ENCODE measurements at places on chromosomes 5 and 9.

- no peak for DNase-seq
These were observed 320 bp downstream of the PCDHB1 start for GRCh38 chr5:141051521-141051866.

- DNase-seq: no peak
These were observed 167.9 kb downstream of the GLIS3 start for GRCh38 chr9:4131946-4132345.

DNA sequence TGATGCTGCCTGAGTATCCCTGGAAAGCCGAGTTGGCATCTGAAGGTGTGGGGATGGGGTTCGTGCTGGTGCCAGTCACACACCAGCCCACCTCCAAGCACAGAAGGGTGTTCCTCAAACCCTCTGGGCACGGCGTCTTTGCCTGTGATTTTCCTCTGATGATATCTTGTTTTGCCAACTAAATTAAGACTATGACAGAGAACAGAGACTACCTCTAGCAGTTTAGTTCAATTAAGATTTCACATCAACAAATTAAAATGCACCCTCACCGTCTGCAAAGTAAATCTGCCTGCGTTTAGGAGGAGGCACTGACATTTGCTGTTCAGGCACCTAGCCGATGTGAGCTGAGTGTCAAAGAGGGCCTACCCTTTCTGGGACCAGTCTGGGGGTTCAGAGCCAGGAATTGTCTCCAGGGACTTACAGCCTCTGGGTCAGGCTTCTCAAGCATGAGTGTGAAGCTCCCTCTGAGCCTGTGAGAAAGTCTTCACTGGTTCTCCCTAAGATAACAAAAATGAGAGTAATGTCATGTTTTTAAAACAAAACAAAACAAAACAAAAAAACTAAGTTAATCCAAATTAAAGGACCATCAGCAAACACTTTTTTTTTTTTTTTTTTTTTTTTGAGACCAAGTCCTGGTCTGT lies 55.4 kb upstream of the CTNNA1 start:
- DNase-seq: no peak

DNA sequence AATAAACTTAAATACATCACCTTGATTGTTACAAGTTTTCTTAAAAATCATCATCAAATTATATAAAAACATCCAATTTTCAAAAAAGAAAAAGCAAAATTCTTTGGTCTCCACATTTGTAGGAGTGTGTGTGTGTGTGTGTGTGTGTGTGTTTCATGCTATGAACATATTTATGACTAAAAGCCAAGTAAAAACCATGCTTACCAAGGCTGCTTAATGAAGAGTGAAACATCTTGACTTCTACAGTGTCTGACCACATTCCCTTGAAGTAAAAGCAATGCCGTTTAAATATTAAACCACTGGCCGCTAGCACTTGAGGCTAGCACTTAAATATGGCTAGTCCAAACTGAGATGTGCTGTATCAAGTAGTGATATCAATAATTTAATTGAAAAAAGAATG lies 549.1 kb upstream of the CCNG1 start:
- DNase-seq: peak; percentile 43

- DNase-seq: no peak
These were observed 315.0 kb downstream of the FER start for GRCh38 chr5:109062664-109063063.

DNA sequence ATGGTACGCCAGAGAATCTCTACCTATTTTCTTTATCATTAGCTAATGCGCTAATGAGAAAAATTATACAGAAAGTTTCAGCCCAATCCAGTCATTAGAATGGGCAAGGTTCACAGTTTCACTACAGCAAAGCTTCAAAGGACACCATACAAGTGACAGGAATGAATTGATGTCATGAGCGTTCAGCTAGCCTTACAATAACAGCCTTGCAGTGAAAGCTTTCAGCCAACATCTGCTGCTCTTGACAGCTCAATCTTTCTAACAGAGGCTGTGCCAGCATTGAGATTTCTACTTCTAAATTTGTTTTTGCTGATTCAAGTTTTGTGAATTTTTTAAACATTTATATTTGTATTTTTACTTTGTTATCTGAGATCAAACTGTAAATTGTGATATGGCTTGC lies 302.4 kb upstream of the FAM174A start:
- DNase-seq: no peak

GRCh38 chr5:138874771-138875551 lies at the start of gene LRRTM2:
Gene LRRTM2, minus strand, starts transcription at chr5:138875335. Its CDS starts 424 bp downstream, at chr5:138874911.
- DNase-seq: peak; percentile 33

DNA sequence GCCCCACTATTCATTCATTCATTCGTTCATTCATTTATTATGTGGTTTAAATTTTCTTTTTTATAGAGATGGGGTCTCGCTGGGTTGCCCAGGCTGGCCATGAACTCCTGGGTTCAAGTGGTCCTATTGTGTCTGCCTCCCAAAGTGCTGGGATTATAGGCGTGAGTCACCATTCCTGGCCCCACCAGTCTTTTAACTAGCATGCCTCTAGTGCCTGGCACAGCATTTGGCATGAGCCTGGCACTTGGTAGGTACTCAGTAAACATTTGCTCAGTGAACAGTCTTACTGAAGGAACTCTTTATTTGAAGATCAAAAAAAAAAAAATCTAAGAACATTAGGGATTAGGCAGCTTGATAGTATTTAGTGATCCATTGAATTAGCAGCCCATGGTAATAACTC lies 98.1 kb downstream of the KDM4C start:
- no peak for DNase-seq

- no peak for DNase-seq
These were observed 41.3 kb downstream of the CAST start for GRCh38 chr5:96703384-96703920.

DNA sequence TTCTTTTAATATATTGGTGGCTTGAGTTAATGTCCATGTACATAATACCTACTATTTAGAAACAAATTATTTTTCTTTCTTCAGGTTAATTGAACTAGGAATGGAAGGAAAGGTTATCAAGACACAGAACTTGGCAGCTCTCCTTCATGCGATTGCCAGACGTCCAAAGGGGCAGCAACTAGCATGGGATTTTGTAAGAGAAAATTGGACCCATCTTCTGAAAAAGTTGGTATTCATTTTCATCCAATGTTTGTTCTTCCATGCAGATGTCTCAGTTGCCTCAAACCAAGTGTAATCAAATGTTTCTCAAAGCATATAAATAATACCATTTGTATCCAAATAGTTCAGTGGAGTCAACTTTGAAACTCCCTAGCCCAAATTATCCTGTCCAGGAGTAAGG lies 22.6 kb upstream of the LNPEP start:
- no peak for DNase-seq

- no peak for DNase-seq
These were observed 70.3 kb downstream of the SPTLC1 start for GRCh38 chr9:92044936-92045335.

DNA sequence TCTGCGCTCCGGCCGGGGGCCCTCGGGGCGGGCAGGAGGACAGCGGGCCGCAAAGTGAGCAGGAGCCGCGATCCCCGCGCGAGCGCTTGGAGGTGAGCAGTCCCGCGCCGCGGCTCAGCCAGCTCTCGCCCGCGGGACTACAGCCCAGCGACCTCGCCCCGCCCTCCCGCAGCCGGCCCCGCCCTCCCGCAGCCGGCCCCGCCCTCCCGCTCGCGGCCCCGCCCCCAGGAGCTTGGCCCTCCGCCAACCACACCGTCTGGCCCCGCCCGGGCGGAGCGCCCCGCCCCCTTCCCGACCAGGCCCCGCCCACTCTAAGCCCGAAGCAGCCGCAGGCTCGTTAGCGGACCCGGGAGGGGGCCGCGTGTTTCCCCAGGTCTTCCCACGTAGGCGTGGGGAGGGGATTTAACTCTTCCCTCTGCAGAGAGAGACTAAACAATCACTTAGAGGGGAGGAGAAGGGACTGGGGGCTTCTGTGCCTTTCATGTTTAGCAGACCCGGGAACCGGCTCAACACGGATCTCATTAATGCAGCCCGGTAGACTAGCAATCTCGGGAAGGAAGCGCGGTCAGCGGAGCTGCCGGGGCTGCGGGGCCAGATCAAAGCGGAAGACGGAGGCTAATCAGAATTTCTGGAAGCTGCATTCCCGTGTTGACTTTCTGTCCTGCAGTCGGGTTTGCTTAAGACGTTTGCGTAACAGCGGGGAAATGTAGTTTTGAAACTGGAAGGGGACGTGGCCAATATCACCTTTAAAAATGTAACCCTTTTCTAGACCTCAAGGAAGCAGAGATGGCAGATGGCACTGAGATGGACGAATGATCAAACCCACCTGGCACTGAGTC lies at the start of gene MYO10:
MYO10 (minus strand) TSS at position 139 of the 839 bp plus-strand sequence. CDS start 480 bp downstream, outside the sequence.
- DNase-seq: peak; percentile 63

- no peak for DNase-seq
These were observed 712.3 kb upstream of the WWC1 start for GRCh38 chr5:167578977-167579692.

DNA sequence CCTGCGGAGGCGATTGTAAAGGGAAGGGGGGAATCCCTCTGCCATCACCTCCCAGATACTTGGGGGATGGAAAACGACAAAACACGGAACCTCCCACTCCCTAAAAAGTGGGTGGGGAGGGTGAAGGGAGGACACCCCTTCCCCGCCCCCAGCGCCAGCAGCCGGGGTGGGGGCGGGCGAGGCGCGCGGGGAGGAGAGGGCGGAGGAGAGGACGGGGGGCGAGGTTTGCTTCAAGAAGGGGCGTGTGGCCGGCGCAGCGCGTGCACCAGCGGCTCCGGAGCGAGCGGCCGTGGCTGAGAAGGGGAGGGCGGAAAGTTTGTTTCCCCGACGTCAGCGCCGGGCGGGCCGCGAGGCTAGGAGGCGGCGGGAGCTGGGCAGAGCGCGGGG lies at the start of gene PRRX2:
PRRX2 (plus strand) TSS at position 259 of the 387 bp plus-strand sequence. CDS start 221 bp downstream, outside the sequence.
- DNase-seq: no peak

DNA sequence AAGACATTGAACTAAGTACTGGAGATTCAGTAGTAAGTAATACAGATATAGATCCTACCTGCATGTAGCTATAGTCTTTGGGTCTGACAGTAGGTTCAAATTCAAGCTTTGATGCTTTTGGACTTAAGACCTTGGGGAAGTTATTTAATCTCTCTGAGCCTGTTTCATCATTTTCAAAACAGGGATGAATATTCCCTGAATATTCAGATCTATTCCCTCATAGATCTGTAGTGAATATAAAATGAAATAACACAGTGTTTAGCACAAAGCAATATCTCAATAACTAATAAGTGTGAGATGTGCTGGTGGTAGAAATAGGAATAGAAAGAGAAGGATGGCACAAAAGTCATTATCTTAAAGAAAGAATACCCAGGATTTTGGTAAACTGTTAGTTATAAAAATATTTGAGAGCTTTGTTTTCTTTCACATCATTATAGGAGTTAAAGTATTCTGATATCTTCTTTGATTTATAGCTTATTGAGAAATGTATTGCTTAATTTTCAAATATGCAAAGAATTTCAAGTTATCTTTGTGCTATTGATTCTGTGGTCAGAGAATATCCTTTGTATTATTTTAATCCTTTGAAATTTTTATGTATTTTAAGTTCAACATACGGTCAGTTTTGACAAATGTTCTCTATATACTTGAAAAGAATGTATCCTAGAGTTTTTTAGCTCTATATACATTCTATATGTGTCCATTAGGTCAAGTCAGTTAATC lies 11.4 kb upstream of the RANBP3L start:
- no peak for DNase-seq

DNA sequence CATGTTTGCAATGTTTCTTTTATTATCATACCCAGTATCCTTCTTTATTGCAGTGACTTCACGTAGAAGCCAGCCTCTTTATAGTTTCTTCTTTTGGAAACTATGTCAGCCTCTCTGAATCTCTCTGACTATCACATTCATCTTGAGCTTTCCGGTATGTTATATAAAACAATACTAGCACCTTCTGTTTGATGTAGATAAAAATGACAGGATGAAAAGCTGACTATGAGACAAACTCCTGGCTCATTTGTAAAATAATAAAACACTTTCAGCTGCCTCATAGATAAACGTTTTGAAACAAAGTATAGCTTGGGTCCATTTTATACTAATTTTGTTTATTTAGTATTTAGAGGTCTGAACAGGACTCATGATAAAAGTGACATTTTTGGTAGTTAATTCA lies 1145.4 kb upstream of the NUDT12 start:
- DNase-seq: no peak

All from ACHN (cell line).